NCI-H2227 treated with DMSO at 0.1 percent for 48 hours (cell line): ENCODE measurements at places on chromosomes 1 and 21.
A peak's percentile ranks its signal among the peaks of the same experiment; 100 is the strongest.

DNA sequence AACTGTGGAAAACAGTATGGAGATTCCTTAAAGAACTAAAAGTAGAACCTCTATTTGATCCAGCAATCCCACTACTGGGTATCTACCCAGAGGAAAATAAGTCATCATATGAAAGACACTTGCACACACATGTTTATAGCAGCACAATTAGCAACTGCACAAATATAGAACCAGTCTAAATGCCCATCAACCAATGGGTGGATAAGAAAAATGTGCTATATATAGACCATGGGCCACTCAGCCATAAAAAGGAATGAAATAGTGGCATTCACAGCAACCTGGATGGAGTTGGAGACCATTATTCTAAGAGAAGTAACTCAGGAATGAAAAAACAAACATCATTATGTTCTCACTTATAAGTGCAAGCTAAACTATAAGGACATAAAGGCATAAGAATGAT lies 105.0 kb upstream of the PGBD5 start:
- no peak for DNase-seq

DNA sequence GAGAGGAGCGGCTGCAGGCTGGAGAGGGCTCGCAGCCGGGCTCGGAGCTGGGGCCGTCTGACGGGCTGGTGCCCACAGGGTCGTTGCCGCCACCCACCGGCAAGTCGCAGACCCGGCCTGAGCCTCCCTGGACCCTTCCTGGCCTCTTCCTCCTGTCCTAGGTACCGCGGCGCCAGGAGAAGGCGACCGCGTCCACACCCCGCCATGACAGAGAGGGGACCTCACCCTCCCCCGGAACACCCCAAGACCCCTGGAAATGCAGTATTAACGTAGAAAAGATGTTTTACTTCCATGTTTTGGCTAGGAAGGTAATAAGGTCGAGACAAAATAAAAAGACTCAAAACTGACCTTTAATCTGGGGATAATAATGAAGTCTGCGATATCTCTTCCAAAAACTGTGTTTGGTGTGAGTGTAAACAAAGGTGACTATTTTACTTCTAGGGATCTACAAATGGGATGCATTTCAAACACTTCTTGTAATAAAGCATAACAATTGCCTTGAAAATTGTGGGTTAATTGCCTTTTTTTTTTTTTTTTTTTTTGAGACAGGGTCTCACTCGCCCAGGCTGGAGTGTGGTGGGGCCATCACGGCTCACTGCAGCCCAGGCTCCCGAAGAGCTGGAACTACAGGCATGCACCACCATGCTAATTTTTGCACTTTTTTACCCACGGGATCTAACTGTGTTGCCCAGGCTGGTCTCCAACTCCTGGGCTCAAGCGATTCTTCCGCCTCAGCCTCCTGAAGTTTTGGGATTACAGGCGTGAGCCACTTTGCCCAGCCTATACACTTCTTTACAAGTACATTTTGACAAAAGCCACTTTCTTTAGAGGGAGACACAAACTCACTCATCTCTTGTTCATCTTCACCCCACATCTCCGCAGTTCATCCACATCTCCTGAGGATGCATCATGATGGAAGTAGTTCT lies 838 bp upstream of the RSRP1 start:
- DNase-seq: no peak

DNA sequence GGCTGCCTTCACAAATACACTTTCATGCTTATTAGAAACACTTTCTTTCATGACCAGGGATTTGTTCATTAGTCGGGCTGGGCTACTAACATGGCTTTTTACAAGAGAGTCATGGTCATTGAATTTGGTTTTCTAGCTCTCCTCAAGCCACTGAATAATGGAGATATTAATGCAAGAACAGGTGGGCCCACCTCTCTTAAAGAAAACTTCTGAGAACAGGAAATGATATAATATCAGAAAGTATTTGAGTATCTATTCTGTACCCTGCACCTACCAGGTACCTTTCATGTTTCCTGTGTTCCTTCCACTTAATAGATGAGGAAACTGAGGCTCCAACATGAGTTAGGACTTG lies 90.0 kb downstream of the TRABD2B start:
- no peak for DNase-seq

DNA sequence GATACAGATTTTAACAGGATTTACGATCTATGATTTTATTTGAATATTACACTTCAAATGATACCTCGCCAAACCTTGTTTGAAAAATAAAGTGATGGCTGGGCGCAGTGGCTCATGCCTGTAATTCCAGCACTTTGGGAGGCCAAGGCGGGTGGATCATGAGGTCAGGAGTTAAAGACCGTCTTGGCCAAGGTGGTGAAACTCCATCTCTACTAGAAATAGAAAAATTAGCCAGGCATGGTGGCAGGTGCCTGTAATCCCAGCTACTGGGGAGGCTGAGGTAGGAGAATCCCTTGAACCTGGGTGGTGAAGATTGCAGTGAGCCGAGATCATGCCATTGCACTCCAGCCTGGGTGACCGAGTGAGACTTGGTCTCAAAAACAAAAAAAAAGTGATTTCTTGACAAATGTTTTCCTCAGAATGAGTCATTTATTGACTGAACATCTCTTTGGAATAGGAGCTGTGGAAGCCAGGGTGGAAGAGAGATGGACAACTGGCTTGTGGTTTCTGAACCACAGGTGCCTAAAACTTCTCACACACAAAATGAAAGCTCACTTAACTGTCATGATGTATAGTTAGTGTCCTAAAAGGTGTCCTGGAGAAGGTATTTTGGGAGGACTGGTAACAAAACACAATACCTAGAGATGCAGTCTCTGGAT lies 11.9 kb downstream of the PKNOX1 start:
- DNase-seq: no peak

DNA sequence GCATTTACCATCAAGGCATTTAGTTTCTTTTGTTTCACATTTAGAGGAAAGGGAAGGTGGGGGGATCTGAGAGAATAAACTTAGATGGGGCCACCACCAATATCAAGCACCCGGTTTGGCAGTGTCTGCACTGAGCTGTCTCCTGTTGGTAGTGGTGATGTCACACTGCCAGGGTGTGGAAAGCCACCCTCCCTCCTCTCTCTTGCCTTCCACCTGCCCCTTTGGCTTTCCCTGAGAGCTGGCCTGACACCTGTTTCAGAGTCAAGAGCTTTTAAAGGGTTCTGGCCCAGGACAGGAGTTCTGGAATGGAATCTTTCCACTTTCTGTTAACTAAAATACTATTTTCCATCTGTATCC lies 13.4 kb downstream of the ATF3 start:
- DNase-seq: no peak

DNA sequence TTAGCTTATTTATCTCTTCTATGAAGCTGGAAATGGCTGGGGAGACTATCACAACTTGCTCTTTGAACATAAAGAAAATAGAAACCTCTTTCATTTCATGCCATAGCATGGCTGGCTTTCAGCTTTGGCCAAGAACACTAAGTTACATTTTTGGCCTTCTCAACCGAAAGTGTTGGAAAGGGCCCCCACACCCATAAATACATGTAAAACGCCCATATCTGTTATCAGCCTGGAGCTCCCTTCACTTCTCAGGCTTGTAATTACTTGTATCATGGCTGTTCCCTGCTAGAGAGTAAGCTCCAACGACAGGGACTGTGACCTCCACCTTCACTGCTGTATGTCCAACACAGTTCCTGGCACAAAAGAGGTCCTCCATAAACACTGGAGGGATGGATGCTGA lies 12.7 kb upstream of the EIF4G3 start:
- no peak for DNase-seq

- DNase-seq: no peak
These were observed 230.8 kb downstream of the HMCN1 start for GRCh38 chr1:185964946-185965345.

DNA sequence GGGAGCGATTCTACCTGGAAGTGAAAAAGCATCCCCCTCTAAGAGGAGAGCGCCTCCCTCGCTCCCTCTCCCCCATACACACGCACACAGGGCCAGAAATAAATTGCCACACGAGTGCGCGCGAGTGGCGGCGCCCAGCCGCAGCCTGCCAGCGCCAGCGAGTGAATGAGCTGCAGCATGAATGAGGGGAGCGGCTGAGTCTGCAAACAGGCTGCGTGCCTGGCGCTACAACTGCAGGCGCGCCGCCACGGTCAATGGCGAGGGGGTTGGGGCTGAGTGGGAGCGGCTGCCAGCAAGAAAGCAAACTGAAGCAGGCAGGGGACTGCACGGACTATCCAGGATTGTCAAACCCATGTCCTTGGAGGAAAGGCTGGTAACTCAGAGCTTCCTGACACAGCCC lies 2.2 kb downstream of the CAMK1G start:
- peak; percentile 81 for DNase-seq

DNA sequence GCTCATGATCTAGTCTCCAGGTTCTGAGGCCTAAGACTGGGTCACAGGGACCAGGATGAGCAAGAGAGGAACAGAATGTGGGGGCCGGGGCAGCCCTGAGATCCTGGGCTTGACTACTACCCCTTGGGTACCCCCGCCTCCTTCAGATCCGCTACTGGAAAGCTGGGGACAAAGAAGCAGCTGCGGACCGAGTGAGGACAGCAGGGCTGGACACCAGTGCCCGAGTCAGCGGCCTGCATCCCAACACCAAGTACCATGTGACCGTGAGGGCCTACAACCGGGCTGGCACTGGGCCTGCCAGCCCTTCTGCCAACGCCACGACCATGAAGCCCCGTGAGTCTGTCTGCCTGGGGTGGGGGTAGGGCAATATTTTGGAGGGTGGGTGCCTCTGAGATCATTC lies 12.5 kb downstream of the TMEM81 start:
- no peak for DNase-seq

GRCh38 chr1:241963722-241964121 lies 6.2 kb downstream of the BECN2 start:
- DNase-seq: no peak

GRCh38 chr1:191256917-191257316 lies 779.3 kb upstream of the BRINP3 start:
- DNase-seq: no peak

- DNase-seq: no peak
These were observed 50.4 kb upstream of the NRDC start for GRCh38 chr1:51928896-51929295.

DNA sequence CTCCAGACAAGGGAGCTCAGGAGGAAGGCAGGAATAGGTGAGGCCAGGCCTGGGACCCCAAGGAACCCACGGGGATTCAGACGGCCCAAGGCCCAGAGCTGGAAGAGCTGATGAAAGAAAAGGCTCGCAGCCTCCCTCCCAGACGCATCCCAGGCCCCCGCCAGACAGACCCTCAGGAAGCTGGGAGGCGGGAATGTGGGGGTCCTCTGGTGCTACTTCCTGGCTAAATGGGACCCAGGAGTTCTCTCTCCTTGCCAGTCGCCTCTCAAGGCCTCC lies 430 bp downstream of the FBXO2 start:
- no peak for DNase-seq
